GM18507 (cell line): ENCODE measurements at places on chromosomes 5 and 9.

- DNase-seq = no peak
These were observed 145.1 kb downstream of the GCNT1 start for GRCh38 chr9:76603931-76604570.

GRCh38 chr9:99783799-99784198 is 37.9 kb upstream of the NR4A3 start:
- no peak for DNase-seq

DNA sequence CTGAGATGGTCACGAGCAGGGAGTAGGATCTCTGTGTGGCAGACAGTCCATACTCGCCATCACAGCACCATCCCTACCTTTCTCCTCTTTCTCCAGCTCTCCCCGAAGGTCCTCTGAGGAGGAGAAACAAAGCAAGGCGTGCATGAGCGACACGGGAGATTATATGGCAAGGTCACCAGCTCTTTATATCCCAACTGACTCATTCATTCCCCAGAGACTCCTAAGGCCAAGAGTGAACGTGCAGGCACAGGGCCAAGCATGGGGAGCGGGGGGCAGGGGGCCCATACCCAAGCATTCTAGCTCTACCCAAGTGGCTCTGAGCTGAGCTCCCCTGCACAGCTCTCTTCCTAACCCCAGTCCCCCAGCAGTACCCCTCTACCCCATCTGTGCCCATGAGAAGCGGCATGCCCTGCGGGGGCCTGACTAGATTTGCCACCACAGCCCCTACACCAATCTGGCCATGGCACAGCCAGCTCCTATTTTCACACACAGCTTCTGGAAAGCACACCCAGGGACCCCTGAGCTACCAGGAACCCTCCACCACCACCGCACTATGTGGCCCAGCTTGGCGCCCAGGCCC is 6.8 kb downstream of the TRIM7 start:
- no peak for DNase-seq

DNA sequence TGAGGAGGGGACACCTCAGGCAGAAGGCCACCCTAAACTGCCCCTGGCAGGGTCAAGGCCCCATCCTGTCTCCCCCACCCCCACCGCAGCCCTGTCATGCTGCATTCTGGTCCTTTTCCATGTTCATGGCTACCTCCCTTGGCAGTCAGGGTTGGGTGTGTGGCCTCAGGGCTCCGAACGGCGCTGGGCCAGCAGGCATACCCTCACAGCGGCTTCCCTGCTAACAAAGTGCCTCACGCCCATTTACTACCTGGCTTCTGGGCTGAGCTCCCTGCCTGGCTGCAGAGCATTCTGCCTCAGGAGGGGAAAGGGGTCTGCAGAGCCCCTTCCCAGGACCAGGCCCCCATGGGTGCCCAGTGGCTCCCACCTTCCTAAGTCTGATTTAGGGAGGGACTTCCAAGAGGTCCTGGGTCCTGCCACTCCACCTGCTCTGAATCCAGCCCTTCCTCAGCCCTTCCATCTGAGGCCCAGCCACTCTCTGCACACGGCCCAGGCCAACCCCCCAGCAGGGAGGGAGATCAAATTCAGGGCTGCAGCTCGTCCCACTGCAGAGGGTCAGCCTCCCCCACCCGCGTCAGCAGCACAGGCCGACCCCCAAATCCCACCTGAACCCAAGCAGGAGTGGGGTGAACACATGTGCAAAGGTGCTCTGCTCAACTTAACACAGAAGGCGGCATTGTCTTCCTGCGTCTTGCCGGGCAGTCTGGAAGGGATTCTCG is 115.9 kb upstream of the PHYKPL start:
- no peak for DNase-seq

DNA sequence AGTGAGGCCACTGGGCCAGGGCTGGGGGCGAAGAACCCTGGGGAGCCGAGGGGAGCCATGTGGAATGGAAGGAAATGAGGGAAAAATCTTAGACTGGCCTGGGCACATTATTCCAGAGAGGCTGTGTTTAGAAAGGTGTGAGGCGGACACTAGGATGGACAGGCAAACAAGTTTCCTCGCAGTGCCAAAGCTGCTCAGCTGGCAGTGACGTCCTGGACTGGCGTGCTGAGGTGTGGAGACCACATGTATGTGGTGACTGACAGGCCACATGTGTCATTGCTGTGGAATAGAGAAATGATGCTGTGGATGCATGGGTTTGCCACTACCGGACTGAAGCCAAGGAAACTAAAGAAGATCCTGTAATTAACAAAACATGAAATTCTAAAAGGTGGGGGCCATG is 42.6 kb downstream of the RASEF start:
- DNase-seq = no peak

- no peak for DNase-seq
These were observed 82.1 kb downstream of the SLF1 start for GRCh38 chr5:94700592-94700991.

GRCh38 chr9:90024409-90024808 is 419.6 kb downstream of the GADD45G start:
- no peak for DNase-seq

DNA sequence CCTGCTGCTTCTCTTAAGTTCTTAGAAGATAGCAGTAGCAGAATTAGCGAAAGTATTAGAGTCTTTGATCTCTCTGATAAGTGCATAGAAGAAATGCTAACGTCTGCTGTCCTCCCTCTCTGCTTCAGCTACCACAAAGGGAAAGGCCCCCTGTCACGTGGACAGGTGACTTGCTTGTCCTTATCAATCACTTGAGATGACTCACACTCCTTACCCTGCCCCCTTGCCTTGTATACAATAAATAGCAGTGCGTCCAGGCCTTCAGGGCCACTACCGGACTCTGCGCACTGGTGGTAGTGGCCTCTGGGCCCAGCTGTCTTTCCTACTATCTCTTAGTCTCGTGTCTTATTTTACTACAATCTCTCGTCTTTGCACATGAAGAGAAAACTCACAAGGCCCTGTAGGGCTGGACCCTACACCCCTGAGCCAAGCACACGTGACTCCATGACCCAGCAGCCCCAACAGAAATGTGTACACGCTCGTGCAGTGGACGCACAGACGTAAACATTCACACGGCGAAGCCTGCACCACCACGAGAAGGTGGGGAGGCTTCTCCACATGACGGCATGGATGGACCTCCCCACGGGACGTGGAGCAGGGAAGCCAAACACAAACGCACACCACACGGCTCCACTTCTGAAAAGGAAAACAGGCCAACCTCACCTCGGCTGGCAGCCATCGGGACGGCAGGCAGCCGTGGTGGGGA is 38.3 kb downstream of the PNPLA7 start:
- no peak for DNase-seq

GRCh38 chr9:115167175-115167574 is 49.2 kb upstream of the TNC start:
- no peak for DNase-seq

DNA sequence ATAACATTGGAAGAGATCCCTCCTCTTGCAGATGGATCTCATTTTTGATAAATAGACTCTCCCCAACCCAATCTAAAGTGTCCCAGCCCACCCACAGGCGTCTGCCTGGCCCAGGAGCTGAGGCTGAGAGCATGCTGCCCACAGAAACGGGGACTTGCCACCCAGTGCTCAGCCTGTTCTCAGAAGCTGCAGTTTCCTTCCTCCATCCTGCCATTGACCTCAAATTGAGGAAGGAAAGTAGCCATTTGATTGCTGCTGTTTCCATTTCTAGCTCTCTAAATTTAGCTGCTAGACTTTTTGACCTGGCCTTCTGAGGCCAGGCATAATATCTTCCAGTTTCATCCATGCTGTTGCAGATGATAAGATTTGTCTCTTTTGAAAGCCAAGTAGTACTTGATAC is 31.1 kb upstream of the FRMD3 start:
- no peak for DNase-seq

- DNase-seq = no peak
These were observed 225.8 kb upstream of the DAPK1 start for GRCh38 chr9:87271696-87272477.

GRCh38 chr5:149804478-149805450 is 74.7 kb downstream of the PPARGC1B start:
- DNase-seq = no peak

GRCh38 chr5:34930462-34930844 is 1.1 kb downstream of the DNAJC21 start:
- DNase-seq = no peak
